ENCODE measurements at places on chromosomes 12 and 14.

DNA sequence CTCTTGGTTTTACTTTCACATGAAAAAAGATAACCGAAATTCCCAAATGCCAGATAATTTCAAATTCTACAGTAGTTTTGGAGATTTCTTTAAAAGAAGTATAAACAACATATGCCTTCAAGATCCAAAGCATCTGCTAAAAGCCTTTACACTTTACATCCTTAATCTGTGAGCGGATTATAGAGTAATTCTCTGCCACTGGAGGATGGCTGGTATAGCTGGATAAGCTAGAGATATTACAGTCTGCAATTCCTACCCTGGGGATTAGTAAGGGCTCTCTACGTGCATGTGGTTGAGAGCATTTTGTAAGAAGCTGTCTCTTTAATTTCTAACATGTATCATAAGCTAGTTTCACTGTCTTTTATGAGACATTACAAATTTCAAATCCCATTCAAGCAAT lies 240.3 kb upstream of the HMGA2 start:
- DNase-seq = no peak

GRCh38 chr12:39595928-39596327 lies 23.7 kb downstream of the ABCD2 start:
- no peak for DNase-seq

- DNase-seq = no peak
Observed at GRCh38 chr12:85711735-85712390, 124.3 kb downstream of the RASSF9 start.

- no peak for DNase-seq
Observed at GRCh38 chr14:65096323-65097089, 5.8 kb downstream of the MAX start.

GRCh38 chr12:67701121-67701520 lies 52.6 kb downstream of the DYRK2 start:
- no peak for DNase-seq

DNA sequence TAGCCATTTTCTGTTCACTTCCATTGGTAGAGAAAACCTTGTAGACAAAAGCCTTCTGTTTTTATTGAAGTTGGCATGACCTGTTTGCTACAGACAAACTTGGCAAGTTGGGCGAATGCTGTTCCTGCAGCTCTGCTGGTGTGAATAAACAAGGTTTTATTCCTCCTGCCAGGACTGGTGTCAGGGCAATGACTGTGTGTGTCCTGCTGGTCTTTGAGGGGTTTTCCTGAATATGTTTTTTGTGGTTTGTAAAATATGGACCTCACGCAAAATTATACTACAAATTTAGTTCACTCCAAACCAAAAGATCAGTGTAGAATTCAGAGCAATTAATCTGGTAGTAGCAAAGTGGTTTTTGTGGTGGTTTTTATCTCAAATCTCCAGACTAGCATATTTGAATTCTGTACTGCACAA lies 140.8 kb downstream of the ERC1 start:
- no peak for DNase-seq

- DNase-seq = no peak
Observed at GRCh38 chr12:124031058-124031457, 58.0 kb downstream of the ZNF664 start.

- DNase-seq = peak; percentile 96
Observed at GRCh38 chr12:6872073-6873048, 742 bp downstream of the SPSB2 start.

- DNase-seq = no peak
Observed at GRCh38 chr12:116673681-116674111, 64.2 kb downstream of the SPRING1 start.

DNA sequence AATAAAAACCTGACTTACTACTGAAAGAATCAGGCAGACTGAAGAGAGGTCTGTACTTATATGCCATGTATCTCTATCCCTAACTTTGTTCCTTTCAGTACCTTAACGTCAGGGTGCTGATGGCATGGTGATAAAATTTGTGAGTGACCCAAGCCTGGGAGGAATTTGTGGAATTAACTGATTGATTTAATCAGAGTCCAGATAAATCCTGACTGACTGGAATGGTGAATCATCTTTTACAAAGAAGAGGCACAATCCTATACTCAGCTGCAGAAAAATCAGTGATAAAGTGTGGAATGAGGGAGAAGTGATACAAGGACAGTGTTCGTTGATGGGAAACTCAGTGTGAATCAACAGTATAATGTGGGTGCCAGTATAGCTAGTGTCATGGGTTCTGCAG lies 3.7 kb downstream of the TDG start:
- no peak for DNase-seq

DNA sequence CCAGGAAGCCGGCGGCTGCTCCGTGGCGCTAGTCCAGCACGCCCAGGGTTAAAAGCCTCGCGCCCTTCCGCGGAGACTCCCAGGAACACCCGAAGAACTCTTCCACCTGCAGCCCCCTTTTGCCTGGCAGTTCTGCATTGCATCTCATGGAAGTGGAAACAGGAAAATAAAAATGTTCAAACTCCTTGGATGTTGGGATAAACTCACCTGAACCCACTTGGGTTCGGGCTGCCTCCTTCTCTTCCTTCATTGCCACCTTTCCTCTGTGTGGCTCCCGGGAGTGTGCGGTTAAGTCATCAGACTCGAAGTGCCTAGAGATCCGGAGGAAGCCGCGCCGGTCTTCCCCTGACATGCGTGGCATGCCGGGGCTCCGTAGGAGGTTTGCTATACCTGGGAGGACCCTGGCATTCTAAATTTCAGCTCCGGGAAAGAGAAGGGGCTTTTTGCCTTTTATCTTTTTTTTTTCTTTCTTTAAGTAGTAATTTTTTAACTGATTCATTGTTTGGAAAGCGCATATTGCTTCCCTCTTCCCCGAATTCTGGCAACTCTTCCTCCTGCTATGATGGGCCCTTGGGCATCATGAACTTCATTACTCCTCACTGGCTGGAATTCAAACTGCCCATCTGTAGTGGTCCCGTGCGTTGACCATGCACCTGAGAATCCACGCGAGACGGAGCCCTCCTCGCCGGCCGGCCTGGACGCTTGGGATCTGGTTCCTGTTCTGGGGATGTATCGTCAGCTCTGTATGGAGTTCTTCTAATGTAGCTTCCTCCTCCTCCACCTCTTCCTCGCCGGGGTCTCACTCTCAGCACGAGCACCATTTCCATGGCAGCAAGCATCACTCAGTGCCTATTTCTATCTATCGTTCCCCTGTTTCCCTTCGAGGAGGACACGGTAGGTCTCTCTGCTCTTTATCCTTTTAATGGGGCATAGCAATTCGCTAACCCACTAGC lies 931.4 kb downstream of the DIO2 start:
- peak; percentile 37 for DNase-seq

GRCh38 chr12:25364529-25365339 lies 114.0 kb upstream of the KRAS start:
- no peak for DNase-seq

GRCh38 chr14:102225936-102226335 lies 79.0 kb downstream of the MOK start:
- no peak for DNase-seq

DNA sequence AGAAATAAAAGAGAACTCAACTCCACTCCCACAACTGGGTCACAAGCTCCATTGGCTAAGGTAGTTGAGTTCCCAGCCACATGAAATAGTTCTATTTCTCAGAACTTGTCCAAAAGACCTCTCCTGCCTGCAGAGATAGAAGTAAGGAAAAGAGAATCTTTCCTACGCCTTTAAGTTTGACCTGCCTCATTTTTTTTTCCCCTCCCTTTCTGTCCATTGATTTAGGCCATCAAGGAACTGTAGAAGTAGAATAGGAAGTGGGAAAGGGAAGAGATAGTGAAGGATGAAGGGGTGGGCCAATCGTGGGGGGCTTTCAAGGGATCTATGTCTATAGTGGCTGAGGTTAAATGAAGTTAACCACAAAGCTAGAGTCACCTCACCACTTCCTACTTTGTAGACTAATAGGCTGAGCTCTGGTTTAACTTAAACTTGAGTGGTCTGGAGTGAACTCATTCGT lies 13.9 kb upstream of the NUDT4 start:
- DNase-seq = no peak

- no peak for DNase-seq
Observed at GRCh38 chr12:65220761-65221160, 51.4 kb downstream of the LEMD3 start.

GRCh38 chr12:48651681-48652080 lies 30.4 kb downstream of the KANSL2 start:
- no peak for DNase-seq

DNA sequence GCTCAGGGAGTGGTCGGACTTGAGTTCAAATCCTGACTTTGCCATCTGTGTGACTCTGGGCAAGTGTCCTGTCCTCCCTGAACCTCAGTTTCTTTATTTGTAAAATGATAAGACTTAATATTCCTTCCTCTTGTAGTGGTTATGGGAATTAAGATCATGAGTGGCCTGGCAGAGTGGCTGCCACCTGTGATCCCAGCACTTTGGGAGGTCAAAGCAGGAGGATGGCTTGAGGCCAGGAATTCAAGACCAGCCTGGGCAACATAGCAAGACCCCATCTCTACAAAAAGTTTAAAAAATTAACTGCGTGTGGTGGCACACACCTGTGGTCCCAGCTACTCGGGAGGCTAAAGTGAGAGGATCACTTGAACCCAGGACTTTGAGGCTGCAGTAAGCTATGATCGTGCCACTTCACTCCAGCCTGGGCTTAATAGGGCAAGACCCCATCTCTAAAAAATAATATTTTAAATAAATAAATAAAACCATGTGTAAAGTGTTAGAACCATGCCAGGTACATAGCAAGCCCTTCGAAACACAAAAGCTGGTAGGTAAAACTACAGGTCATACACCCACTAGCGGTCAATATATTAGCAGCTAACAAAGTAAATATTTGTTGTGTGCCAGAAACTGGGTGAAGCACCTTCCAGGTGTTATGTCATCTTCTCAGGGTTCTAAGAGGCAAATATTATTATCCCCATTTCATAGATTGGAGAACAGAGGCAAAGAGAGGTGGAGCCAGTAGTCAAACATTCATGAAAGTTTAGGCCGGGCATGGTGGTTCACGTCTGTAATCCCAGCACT lies 17.4 kb upstream of the MAP1LC3B2 start:
- no peak for DNase-seq

GRCh38 chr12:79082595-79082994 lies 218.0 kb downstream of the SYT1 start:
- DNase-seq = no peak

GRCh38 chr14:92670160-92670559 lies 78.3 kb downstream of the LGMN start:
- no peak for DNase-seq

DNA sequence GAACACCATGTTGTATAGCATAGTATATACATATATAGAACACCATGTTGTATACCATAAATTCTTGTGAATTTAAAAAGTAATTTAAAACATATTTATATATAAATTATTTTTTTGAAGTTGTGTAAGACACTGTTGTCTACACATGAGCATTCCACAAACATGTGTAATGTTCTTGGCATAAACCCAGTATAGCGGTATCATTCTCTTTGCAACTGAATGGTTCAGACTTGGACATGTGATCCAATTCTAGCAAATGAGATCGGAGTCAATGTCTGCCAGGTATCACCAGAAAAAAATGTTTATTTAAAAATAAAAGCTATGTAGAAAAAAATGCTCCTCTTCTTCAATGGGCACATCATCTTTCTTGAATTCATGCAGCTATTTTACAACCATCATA lies 33.9 kb downstream of the CEP290 start:
- no peak for DNase-seq

- DNase-seq = no peak
Observed at GRCh38 chr12:66929121-66929520, 250.2 kb upstream of the GRIP1 start.

- no peak for DNase-seq
Observed at GRCh38 chr14:68199554-68200151, 380.1 kb downstream of the RAD51B start.
